ENCODE measurements at places on chromosomes 13 and 19.

DNA sequence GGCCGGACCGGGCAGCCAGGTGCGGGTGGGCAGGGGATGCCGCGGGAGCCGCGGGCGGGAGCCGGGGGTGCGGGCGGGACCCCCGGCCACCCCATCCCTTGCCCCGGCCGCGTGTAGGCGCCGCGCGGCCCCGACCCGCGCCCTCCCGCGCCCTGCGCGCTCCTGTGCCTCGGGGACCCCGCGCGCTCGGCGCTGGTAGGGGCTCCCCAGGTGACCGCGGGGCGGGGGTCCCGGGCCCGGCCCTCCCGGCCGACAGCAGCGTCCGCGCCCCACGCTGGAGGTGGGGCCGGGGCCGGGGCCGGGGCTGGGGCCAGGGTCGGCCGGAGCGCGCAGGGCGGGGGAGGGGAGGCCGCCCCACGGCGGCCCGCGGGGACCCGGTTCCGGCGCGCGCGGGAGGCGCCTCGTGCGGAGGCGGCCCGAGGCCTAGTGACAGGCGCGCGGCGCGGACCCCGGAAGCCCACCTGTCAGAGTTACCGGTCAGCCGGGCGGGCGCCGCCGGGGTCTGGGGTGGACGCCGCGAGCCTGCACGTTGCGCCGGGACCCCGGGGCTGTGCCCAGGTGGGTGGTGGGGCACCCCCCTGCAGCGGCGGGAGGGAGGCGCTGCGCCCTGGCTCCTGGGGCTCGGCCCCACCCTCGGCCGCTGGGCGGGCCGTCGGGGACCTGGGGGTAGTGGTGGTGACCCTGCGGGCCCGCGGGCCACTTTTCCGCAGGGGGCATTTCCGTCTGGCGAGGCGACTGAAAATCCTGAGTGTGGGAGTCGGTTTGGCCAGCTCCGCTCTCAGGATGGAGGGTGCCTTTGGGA lies 518 bp downstream of the TFDP1 start:
- DNase-seq, result no peak

- no peak for DNase-seq
Observed at GRCh38 chr13:33787051-33787591, 30.8 kb upstream of the RFC3 start.

GRCh38 chr19:5354403-5354802 lies 13.8 kb upstream of the PTPRS start:
- DNase-seq, result no peak

- DNase-seq, result no peak
Observed at GRCh38 chr13:21116141-21116540, 54.8 kb upstream of the LATS2 start.

- DNase-seq, result no peak
Observed at GRCh38 chr13:73687087-73687486, 447.1 kb downstream of the KLF12 start.

DNA sequence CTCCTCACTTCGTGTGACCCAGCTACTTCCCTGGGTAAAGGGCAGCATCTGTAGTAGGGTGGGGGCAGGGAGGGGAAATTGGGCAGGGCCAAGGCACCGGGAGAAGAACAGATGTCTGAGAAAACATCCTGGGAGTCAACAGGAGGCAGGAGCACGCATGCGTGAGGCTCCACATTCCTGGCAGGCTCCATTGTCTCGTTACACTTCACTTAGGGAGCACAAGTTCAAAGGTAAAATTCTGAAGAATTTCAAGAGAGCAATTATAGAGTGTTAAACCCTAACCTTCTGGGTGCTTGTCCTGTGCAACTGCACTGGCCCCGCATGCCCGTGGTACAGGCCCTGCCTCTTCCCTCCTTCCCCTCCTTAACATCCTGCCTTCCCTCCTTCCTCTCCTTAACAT lies 79.6 kb upstream of the POMP start:
- DNase-seq, result no peak

DNA sequence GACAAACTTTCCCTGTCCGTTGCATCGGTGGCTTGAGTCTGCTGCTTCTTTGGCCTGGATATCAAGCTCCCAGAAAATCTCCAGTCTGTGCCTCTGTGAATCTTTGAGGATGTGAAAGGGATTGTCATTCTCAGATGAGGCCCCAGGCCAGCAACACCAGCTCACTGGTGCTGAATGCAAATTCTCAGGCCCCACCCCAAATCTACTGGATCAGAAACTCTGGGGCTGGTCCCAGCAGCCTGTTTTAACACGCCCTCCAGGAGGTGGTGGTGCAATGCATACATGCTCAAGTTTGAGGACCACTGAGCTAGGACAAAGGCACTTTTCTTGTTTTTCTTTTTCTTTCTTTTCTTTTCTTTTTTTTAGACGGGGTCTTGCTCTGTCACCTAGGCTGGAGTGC lies 23.6 kb downstream of the TNFSF11 start:
- DNase-seq, result no peak

- DNase-seq, result no peak
Observed at GRCh38 chr19:47155148-47155547, 24.5 kb downstream of the SAE1 start.

DNA sequence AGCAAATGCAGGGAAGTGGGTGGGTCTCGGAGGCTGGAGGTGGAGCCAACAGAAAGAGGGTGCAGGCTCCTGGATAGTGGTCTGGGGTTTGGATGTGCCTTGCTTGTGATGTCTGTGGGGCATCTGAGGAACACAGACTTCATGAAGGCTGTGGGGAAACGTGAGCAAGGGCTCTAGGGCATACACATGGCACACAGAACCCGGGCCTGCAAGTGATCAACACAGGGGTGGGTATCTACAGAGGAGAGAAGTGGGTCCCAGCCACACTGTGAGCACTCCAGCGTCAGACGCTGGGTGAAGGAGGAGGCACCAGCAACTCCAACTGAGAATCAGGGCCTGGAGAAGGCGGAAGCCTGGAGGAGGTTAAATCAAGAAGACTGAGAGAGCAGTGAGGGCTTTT lies 5.4 kb upstream of the UBE2M start:
- DNase-seq, result no peak

- DNase-seq, result no peak
Observed at GRCh38 chr13:27605610-27606200, 14.6 kb downstream of the LNX2 start.

- no peak for DNase-seq
Observed at GRCh38 chr19:47156861-47157430, 26.3 kb downstream of the SAE1 start.

- DNase-seq, result no peak
Observed at GRCh38 chr13:31986676-31987470, 44.7 kb upstream of the FRY start.

- DNase-seq, result no peak
Observed at GRCh38 chr13:107375701-107376340, 807.9 kb upstream of the ARGLU1 start.

DNA sequence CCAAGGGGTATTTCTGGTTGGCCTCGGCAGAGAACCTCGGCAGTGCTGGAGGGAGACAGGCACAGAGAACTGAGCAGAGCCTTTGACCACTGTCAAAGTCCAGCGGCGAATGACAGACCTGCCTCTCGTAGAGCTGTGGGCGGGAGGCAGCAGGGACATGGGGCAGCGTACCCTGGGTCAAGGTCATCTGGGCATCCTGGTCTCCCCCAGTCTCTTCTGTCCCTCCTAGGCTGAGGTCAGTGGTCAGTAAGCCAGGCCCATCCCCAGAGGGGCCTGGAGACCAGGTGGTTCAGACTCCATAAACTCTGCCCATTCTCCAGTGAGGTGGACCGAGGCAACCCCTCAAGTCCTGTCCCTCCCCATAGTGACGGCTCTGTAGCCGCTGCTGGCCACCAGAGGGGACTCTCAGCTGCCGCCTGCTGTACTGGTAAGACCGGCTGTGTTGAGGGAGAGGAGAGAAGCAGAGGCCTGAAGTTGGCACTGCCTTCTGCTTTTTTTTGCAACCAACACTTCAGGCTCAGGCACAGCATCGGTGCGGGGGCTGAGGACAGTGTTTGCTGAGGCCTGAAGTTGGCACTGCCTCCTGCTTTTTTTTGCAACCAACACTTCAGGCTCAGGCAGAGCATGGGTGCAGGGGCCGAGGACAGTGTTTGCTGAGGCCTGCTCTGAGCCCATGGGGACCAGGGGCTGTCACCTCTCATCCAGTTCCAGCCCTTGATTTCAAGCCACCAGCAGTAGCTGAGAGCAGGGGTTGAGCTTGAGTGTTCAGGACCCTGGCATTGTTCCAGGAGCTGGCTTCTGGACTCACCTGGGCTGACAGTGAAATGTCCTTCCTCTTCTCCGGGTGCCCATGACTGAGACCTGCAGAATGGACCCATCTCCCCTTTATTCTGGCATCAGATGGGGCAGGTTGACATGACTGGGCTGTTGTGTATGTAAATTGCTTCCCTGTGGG lies at the start of gene PGLYRP2:
TSS of gene PGLYRP2 (minus strand) at position 111 of the 955 bp plus-strand sequence. CDS start 130 bp downstream, outside the sequence.
- no peak for DNase-seq

- no peak for DNase-seq
Observed at GRCh38 chr13:74406420-74406819, 272.2 kb upstream of the KLF12 start.

DNA sequence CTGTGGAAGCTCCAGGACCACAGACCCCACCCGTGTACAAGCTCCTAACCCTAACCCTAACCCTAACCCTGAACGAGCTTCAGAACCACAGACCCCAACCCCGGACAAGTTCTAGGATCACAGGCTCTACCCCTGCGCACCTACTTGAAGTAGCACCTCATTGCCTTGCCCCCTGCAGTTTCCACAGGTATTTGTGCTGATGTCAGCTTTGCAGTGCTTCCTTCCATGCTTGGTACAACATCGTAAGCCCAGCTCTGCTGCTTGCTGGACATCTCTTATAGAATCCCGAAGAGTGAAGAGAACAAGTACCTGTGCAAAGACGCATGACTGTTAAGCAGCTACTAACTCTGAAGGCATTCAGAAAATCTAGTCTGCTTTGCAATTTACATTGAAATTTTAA lies 20.7 kb upstream of the CDC16 start:
- DNase-seq, result no peak

- DNase-seq, result peak; percentile 7
Observed at GRCh38 chr19:54439174-54439851, 9.7 kb upstream of the LENG8 start.

- DNase-seq, result no peak
Observed at GRCh38 chr19:31152906-31153305, 196.3 kb downstream of the TSHZ3 start.

DNA sequence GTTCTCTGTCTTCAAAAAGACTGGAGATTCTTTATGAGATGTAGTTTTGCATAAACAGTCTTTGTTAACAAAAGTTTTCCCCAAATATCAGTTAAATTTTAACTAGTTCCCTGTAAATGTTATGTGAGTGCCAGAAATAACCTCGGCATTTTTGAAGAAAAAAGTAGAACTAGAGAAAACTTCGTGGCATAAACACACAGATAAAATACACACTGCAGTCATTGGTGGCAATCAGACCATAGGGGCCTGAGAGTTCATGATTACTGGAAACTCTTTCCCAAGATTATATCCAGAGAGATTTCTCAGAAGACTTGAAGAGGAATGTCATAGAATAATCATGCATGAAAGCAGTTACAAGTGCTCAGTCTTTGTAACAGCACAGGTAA lies 190.0 kb downstream of the MZT1 start:
- DNase-seq, result no peak

DNA sequence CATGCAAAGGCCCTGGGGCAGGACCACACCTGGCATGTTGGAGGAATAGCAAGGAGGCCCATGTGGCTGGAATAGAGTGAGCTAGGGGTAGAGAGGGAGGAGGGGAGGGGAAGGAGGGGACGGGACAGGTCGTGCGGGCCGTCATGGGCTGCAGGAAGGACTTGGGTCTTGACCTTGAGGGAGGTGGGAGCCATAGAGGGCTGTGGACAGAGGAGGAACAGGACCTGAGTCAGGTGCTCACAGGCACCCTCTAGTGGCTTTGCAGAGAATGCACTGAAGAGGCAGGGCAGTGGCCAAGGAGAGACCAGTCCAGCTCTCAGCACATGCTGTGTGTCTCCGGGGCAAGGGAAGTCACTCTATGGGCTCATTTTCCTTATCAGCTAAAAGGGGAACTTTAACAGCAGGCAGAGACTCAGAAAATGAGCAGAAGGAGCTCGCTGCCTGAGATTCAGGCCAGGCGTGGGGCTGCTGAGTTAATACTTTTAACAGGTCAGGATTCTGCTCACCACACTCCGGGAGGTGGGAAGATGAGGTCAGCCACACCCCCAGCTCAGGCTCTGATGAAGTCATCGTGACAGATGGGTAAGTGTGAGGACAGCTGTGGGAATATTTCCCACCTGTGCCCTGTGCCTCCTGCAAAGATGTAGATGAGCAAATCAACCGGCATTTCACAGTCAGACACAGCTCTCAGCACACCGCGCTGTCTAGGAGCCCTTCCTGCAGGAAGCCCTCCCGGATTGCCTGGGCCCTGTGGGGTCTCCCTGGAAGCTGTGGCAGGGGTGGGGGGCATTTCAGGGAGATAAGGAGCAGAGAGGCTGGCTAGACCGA lies 6.0 kb upstream of the TNFAIP8L1 start:
- DNase-seq, result peak; percentile 79

- DNase-seq, result no peak
Observed at GRCh38 chr13:28750187-28751045, 31.6 kb upstream of the SLC46A3 start.

DNA sequence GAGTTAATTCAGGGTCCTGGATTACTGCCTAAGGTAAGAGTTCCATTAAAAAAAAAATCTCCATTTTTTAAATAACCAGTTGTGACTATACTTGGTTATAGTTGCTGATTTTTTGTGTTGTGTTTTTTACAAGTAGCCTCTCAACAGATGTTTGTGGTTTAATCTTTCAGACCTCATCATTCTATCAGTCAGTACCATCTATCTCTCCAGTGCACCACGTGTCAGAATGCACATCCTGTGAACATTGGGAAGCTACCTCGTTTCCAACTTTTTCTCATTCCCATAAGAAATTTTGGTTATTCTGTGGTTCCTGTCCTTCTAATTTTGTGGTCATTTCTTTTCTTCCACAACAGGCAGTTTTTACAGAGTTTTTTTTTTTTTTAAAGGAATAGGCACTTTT lies 39.2 kb downstream of the WDFY2 start:
- no peak for DNase-seq

DNA sequence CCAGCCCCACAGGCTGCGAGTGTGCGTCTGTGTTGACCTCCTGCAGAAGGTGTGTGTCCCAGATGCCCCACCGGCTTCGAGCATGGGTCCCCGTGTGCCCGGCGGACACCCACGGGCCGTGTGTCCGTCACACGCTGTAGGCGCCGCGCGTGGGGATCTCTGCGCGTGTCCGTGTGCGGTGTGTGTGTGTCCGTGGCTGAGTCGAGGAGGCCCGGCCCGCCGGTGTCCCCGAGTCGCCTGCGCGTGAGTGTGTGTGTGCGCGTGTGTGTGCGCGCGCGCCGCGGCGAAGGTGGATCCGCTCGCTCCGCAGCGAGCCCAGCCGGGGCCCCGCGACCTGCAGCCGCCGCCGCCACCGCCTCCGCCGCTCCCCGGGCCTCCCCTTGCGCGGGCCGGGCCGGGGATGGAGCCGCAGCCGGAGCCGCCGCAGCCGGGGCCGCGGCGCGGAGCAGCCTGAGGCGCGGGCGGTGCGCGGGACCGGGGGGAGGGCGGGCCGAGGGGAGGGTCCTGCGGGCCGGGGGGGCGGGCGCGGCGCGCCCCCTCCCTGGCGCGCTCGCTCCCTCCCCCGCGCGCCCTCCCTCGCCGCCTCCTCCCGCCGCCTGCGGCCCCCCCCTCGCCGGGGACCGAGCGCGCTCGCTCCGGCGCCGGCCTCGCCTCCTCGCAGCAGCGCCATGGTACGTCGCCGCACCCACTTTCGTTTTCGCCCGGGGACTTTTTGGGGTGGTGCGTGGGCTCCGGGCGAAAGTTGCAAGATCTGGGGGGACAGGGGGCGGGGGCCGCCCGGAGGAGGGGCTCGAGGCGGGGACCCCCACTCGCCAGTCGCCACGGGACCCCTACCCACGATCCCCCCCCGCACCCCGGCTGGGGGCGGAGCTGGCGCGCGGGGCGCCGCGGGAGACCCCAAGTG lies 7.1 kb upstream of the NFIC start:
- no peak for DNase-seq

- no peak for DNase-seq
Observed at GRCh38 chr19:21133633-21134032, 8.2 kb upstream of the ZNF431 start.

All from NCI-H1694 (cell line).